Bronchus fibroblast of lung (primary cell): ENCODE measurements at places on chromosomes 5 and 9. TPM values are rescaled to one million over a fixed set of nuclear protein-coding genes. Genes with fewer than 3 reads are reported as not detected.

Gene PCSK1
- total RNA-seq: under 0.01 TPM in 1 of 2 replicates, not detected in the other

Gene QRFP
- not detected in 2 replicates for total RNA-seq

Gene C5orf63
- 2.0 and 2.2 TPM in 2 replicates for total RNA-seq

Gene PTPRD
- total RNA-seq: 1.3 and 2.2 TPM in 2 replicates
